ENCODE measurements at places on chromosomes 1 and 21.

DNA sequence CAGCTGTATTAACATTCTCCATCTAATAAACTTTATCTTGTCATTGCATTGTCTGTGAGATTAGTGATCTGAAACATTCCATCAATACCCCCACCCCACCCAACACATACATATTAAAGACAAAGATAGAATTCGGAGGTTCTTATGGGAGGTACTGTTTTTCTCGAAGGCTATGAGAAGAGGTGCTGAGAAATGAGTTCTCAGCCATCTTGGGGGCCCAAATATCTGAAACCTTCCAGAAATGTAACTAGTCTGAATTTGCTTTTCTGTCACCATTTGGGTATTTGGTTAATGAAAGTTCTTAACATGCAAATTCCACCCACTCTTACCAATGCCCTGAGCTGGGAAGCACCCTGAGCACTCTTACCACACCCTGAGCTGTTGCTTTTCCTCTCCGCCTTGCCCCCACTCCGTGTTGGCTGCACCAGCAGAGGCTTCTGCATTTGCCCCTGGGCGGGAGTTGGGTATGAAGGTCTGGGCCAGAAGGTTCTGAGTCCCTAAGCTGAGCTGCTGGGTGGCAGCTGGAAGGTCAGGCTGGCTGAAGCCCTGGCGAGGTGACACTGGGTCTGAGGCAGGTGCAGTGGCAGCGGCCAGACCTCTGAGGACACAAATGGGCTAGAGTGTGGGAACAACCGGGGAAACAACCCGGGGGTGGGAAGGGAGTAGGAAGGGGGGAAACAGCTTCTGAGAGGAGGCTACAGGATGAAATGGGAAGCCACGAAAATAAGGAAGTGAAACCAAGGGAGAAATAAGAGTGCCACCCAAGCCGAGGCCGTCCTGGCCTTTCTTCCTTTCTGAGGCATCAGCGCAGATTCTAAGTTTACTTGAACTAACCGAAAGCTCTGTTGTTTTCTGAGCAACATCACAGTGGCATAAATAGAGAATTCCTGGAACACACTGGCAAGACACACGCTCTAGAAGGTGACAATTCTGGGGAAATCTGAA is 26.3 kb upstream of the IER5 start:
- no peak for DNase-seq

GRCh38 chr21:39189857-39190604 is 6.8 kb upstream of the PSMG1 start:
- no peak for DNase-seq

DNA sequence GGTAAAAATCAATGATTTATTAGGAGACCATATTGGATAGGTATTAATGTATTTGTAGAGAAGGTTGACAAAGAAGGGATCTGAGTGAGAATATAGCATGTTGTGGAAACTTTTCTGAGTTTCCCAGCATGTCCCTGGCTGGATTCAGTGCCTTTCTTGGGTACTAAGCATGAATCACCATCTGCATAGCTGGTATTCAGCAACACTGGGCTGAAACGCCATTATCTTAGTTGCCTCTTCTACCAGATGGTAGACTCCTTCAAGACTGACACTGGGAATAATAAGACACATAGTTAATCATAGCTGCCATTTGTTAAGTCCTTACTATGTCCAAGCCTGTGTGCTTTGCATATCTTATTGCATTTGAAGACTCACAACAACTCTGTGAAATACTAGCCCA is 45.5 kb downstream of the ATP5PF start:
- DNase-seq = no peak

- no peak for DNase-seq
Observed at GRCh38 chr1:202786804-202787203, 21.4 kb downstream of the KDM5B start.

DNA sequence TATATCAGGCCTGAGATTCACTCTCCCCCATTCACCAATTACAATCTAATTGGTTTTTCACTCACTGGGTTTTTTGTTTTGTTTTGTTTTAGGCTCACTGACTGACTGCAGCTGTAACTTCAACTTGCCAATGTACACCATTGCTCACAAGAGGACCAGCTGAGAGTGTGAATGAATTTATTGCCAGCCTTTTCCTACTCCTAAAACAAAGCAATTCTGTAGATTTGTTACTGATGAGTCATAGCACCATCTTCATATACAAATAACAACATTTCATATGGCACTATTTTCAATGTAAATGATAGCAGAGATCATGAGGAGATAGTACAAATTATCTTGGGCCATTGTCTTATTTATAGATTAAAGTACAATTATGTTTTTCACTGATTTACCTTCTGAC is 76.0 kb upstream of the DPYD start:
- no peak for DNase-seq

- DNase-seq = no peak
Observed at GRCh38 chr1:243982447-243983018, 68.5 kb upstream of the ZBTB18 start.

DNA sequence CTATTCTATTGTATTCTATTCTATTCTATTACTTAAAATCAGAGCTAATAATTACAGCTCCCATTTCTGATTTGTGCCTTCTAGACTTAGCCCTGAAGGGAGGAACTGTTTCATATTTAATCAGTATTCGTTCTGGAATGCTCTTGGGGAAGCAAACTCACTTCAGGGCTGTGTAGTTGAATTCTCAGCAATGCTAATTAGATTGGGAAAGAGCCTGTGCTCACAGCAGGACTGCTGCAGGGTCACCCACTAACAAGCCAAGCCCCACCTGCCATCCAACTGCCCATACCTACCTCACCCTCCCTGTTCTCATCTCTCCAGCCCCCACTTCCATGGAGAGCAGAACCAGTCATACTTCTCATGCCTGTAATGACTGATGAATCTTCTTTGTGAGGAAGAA is 464.2 kb downstream of the PTPRU start:
- no peak for DNase-seq

DNA sequence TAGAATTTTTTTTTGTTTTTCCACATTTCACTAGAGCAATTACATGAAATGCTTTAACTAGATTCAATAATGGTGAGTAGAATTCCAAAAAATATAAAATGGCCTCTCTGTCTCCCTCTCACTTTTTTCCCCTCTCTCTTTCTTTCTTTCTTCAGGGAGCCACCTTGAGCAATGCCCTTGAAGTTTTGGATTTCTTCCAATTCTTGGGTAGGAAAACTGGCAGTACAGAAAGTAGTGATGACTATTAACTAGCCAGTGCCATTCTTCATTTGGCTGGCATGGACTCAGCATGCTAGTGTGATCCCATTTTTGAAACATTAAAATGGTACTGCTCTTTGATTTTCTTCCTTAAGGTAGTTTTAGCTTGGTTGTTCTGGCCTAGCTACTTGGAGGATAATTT is 4.5 kb upstream of the FNBP1L start:
- DNase-seq = no peak

DNA sequence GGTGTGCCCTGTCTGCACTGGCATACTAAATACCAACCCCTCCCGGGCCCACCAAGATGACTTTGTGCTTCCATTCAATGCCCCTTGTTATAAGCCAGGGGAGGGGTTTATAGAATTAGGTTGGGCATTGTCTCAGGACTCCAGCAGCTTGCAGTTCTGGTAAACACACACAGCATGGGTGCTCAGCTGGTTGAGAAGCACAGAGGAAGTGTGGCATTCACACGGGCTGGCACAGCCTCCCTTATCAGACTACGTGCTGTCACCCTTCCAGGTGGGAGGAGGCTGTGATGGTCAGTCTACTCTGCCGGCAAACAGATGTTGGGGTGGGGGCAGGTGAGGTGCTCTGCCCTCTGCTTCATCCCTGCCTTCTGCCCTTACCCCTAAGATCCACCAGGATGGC is 15.0 kb upstream of the SLC6A17 start:
- DNase-seq = peak; percentile 80

DNA sequence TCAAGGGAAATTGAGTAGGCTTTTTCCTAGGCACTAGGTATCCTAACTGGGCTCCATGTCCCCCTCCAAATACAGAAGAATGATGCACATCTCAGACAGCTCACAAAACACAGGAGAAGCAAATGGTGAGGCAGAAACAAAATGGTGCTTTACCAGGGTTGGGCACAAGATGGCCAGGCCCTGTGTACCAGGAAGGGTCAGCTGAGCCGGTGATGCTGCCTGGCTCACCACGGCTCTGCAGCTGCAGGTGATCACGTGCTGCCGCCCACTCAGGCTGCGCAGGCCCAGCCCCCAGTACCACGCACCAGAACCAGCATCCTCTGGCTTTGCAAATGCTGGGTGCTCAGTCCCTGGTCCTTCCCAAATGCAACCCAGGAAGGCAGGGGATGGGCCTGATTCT is 993 bp upstream of the DSCAM start:
- DNase-seq = no peak

- no peak for DNase-seq
Observed at GRCh38 chr1:153750026-153750995, 22.5 kb downstream of the INTS3 start.

DNA sequence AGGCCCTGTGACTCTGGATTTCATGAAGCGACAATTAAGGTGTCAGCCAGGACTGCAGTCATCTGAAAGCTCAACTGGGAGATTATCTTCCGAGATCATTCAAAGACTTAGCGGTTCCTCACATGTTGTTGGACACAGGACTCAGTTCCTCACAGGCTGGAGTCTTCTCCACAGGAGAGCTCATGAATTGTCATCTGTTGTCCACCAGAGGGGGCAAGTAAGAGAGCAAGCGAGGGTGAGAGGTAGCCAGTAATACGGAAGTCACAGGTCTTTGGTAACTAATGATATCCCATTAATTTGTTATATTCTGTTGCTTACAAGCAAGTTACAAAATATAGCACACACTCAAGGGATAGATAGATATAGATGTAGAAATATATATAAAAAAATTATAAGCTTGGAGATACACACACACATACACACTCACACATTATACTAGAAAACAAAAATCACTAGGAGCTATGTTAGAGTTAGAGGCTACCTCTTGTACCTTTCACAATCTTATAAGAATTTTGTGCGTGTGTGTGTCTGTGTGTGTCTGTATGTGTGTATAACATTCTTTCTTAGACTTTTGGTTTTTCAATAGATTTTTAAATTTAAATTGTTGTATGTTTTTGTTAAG is 1695.3 kb downstream of the BRINP3 start:
- peak; percentile 35 for DNase-seq

- DNase-seq = no peak
Observed at GRCh38 chr1:198699167-198700015, 60.6 kb downstream of the PTPRC start.

DNA sequence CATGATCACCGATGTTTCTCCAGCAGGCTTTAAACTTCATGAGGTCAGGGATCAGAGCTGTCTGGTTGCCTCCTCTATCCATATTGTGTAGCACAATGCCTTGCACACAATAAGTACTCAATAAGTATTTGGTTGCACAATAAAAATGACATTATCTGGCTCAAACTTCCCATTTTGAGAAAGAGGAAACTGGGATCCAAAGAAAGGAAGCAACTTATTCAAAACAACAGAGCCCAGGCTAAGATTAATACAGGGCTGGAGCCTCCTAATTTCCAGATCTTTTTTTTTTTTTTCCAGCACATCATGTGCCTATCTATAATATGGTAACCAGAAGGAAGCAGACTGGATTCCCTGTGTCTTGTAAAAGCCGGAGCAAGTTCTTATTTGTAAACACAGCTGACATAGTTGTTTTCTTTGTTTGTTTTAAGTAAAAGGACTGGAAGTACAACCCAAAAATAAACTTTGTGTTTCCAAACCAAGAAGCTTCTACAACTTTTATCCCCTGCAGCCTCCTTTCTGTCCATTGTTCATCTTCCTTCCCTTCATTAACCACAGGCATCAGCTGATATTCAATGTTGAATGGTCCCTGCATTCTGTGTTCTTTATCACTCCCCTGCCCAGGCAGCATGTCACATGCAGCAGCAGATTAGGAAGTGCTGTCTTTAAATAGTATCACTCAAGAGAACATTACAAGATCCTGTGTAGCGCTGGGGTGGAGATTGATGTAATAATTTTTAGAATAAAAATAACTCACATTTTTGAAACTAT is 71.2 kb upstream of the HOOK1 start:
- no peak for DNase-seq

DNA sequence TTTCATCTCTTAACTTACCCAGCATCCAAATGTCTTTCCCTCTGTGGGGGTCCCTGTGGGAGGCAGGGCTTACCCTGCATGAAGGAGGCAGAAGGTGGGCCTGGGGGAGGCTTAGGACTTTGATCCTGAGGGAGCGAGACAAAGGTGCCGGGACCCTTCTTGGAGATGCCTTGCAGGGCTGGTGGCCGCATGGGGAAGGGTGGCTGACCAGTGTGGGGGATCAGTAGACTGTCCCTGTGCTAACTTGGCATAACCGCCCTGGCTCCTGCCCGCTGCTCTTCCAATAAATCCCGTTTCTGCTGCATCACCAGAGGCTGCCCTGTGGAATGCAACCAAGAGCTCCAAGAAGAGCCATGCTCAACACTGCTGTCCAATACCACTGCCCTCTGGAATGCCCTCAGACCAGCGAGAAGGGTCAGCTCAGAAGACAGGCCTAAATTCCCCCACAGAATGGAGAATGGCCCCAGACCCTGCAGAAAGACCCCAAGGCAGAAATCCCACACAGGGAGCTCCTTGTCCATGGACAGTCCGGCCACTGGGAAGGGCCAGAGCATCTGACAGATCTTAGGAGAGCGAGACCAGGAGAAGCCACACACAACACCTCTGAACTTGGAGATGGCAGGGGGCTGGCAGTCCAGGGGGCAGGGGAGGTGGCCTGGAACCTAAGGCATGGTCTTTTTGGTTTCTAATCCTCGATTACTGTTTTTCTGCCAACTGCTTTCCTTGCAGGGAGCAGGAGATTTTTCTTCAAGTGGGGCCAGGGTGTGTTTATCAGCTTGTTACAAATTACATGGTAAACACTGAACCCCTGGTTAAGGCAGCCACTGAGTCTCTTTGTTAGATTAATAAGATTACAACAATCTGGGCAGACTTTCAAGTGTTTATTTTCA is 46.7 kb upstream of the DMRTB1 start:
- DNase-seq = no peak

GRCh38 chr1:52658795-52659194 is 25.8 kb downstream of the SHISAL2A start:
- no peak for DNase-seq

DNA sequence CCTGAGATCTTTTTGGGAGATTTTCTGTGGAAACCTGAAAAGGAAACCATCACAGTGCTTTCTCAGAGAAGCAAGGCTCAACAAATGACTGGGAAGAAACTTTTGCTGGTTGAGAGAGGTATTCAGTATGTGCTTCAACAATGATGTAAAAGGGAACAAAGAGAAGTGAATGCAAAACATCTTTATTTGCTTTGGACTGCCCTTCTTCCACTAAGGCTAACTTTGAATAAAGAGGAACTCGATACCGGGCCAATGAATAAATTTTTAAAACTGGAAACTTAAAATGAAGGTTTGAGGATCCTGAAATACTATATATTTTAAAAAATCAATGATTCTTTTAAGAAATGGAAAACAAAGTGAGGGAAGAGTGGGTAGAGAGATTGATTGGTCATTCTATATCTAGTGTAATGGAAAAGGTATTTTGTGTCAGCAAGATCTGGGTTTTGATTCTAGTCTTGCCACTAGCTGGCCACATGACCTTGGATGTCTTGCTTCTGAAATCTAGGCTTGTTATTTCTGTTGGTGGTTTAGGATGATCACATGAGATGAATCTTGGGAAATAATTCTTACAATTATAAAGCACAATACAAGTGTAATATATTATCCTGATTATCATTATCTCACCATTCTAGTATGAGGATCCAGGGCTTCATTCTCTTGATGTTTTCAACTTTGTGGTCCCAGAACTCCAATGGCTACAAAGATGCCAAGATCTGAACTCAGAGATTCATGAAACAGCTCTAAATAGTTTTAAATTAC is 34.6 kb upstream of the APOBEC4 start:
- no peak for DNase-seq

Measured in NCI-H2029 (cell line).